Effector memory CD8-positive, alpha-beta T cell (primary cell): ENCODE measurements at places on chromosomes 6 and 20.

- no peak for DNase-seq
Measured at GRCh38 chr6:12992770-12993169, 276.2 kb downstream of the PHACTR1 start.

DNA sequence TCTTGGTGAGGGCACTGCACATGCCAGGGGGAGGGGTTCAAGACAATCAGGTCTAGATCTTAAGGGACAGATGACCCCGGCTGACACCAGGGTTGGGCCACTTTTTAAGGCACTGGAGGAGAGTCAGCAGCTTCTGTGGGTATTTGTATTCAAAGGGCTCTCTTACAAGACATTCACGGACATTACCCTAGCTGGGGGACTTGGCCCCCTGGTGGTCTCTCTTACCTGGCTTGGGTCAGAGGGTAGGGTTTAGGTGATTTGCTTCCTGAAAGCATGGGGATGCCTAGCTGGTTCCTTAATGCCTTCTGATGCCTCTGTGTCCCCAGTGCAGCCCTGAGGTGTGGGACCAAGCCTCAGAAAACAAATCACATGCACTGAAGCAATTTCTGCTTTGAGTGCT lies 354.7 kb downstream of the CDC5L start:
- no peak for DNase-seq

- DNase-seq: peak; percentile 35
Measured at GRCh38 chr6:24936641-24937317, 1.0 kb upstream of the RIPOR2 start.

- no peak for DNase-seq
Measured at GRCh38 chr20:62475027-62475771, 596 bp downstream of the GATA5 start.

- DNase-seq: no peak
Measured at GRCh38 chr6:152124429-152125074, 317.1 kb downstream of the ESR1 start.

DNA sequence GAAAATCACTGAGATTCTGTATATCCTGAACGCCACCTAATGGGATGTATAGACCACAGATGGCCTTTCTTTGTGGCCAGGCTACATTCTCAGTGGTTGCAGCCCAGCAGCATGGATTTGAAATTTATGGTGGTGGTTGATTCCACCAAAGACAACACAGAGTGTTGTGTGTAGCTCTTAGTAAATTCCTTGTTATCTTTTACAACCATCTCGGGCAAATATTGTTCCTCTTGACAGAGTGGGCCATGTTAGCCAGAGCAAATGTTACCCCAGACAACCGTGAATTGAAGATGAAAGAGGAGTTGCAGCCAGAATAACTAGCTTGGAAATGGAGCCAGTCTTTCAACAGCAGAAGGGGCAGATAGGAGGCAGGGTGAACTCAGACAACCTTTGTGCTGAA lies 39.5 kb downstream of the SLC24A3 start:
- no peak for DNase-seq

- no peak for DNase-seq
Measured at GRCh38 chr6:48615041-48615440, 504.0 kb upstream of the PTCHD4 start.

DNA sequence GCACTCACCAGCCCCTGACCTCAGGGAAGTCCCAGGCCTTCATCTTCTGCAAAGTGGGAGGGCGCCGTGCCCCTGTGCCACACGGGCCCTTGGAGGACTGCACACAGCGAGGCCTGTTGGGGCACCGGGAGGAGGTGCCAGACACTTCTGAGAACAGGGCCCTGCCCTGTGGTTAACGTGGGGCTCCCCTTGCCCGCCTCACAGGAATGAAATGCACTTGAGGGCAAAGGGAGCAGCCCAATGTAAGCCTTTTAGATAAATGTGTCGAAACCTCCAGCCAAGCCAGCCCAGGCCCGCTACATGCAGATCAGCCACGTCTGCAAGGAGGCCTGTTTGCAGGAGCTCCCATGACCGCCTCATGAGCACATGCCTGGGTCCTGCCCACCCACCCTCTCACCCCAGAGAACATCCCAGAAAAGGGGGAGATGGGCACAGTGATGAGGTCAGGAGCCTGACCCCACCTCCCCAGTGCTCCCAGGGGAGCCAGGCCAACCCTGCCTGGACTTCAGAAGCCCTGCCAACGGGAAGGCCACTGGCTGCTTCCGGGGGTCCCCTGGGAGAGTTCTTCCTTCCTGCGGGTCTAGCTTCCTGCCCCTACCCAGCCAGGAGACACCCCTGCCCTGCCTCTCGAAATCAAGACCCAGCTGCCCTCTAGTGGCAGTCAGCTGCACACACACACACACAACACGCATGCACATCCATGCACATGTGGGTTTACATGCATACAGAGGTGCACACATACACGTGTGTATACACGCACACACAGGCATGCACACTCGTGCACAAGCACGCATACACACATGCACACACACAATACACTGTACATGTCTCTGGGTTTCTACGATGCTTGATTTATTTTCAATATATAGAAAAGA lies 178.7 kb downstream of the TAF4 start:
- DNase-seq: peak; percentile 10
